ENCODE measurements at places on chromosomes 13 and 19.
A peak's percentile ranks its signal among the peaks of the same experiment; 100 is the strongest.

DNA sequence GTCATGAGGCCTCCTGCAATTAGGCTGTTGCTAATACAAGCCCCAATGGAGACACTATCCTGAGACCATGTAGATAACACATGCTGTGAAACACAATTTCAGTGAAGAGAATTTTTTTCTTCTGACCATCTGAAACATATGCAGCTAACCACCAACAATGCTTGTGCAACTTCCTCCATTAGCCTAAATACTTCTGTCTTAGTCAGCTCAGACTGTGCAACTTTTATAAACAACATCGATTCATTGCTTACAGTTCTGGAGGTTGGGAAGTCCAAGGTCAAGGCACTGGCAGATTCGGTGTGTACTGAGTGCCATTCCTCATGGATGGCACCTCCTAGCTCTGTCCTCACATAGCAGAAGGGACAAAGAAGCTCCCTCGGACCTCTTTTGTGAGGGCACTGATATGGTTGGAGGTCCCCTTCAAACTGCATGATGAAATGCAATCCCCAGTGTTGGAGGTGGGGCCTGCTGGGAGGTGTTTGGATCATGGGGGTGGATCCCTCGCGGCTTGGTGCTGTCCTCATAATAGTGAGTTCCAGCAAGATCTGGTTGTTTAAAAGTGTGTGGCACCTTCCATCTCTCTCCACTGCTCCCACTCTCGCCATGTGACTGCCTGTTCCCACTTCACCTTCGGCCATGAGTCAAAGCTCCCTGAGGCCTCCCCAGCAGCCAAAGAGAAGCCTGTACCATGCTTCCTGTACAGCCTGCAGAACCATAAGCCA lies 27.7 kb downstream of the STK24 start:
- no peak for DNase-seq

DNA sequence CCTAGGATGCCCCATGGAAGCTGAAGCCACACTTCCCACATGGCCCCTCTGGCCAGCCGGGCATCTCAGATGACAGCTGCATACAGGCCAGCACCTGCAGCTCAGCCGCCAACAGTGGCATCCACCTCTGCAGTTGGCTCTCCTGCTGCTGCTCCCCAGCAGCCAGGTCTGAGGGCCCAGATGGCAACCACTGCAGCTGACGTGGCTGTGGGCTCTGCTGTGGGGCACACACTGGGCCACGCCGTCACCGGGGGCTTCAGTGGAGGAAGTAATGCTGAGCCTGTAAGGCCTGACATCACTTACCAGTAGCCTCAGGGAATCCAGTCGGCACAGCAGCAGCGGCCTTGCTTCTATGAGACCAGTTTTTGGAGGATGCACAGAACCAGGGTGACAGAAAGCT lies 45.3 kb upstream of the LSM14A start:
- DNase-seq: no peak

DNA sequence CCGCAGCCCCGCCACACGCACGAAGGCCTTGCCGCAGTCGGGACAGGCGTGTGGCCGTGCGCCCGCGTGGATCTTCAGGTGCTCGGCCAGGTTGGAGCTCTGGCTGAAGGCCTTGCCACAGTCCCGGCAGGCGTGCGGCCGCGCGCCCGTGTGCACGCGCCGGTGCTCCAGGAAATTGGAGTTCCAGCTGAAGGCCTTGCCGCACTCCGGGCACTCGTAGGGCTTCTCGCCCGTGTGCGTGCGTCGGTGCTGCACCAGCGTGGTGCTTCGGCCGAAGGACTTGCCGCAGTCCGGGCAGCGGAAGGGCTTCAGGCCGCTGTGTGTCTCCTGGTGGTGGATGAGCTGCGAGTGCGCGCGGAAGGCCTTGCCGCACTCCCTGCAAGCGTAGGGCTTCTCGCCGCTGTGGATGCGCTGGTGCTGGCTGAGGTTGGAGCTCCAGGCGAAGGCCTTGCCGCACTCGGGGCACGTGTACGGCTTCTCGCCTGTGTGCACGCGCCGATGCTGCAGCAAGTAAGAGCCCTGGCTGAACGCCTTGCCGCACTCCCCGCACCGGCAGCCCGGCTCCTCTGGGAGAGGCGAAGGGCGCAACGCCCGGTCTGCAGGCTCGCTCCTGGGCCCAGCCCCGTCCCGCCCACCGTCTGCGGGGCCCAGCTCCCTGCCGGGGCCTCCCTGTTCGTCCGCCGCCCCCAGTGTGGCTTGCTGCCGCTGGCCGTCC lies 3.6 kb upstream of the A1BG start:
- no peak for DNase-seq

DNA sequence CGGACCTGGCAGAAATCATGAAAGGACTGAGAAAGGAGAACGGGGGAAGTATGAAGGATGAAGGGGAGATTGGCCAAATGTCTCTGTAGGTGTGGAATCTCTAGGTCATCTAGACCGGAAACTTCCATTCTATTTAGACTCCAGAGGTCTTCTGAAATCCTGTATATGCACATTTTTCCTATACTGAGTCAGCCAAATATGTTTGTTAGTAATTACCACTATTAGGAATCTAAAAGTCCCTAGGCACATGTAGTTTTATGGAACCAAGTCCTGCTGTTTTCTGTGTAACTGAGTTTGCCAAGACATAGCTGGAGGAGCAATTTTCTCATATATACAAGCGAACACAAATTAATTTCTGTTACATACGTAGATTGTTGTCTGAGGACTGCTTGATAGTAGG lies 498.1 kb downstream of the GPC5 start:
- DNase-seq: no peak

DNA sequence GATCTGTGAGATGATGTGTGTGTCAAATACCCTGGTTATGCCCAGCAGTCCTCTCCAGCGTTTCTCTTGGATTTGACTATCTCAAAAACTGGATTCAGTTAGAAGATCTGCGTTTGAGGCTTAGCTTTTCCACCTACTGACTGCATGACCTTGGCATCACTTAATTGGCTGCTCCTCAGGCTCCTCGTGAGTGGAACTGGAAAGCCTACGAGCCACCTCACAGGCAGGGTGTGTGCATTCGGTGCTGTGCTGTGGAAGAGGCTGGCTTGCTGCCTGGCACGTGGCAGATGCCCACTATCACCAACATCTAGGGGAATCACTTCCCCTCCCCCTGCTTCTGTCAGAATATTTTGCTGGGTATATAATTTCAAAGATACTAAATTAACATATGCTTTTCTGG lies 25.6 kb downstream of the FLT1 start:
- DNase-seq: no peak

DNA sequence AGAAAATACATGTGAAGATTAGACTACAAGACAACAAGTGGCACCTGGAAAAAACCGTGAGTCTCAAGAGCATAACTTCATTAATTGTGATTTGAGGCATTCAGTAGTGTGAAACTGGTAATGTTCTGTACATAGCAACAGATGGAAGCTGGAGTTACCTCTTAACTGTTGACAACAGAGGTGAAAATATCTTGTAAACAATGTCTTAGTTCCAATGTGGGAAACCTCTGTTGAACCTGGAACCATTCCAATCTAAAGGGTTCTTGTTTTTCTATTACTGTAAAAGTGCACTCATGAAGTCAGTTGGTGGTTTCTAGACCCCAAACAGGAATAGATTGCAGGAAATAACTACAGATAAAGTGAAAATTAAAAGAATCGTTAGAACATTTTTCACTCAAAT lies 728.4 kb downstream of the SLITRK1 start:
- no peak for DNase-seq

DNA sequence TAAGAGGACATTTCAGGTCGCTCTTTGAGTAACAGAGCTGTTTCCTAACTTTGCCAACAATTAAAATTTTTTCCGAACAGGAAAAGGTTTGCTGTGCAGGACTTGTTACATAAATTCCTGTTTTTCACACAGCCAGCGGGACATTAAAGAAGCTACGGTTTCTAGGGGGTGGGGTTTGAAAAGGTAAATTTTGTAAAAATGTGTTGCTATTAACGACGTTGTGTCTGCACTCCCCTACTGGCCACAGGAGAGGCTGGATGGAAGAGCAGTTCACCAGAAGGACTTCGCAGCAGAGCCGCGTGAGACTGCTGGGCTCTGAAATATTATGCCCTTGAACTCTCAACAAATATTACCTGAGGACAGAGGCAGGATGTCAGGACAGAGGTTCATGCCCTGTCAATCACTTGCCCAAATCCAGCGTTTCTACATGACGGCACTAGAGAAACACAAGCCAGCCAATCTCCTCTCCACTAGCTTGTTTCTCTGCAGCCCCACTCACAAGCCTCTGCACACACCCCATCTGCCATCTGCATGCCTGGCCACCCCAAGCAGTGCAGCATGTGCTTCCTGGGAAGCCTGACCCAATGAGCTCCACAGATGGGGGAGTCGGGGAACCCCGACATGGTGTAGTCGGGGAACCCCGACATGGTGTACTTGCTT lies 102.0 kb downstream of the FOXO1 start:
- DNase-seq: no peak

GRCh38 chr19:4051175-4052101 lies 15.3 kb downstream of the ZBTB7A start:
- no peak for DNase-seq

GRCh38 chr19:41753159-41753558 lies 2.2 kb upstream of the CEACAM6 start:
- peak; percentile 71 for DNase-seq

- DNase-seq: no peak
Observed at GRCh38 chr13:60369242-60369641, 27.8 kb upstream of the TDRD3 start.

DNA sequence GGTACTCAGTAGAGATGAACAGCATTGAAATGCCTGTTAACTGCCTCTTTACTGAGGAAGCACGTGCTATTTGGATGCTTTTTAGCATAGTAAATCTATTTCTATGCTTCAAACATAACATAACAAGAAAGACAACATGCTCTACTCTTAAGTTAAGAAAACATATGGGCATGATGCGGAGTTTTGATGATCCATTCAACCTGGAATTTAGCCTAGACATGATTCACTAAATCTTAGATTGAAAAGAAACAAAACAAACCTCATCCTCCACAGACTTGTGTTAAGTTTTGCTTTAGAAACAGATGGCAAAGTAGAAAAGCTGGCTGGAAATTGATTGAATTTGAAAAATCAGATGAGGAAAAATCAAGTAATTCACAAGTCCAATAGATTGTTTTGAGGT lies 593.8 kb downstream of the OLFM4 start:
- no peak for DNase-seq

GRCh38 chr13:46403851-46404732 lies 17.0 kb upstream of the RUBCNL start:
- no peak for DNase-seq

DNA sequence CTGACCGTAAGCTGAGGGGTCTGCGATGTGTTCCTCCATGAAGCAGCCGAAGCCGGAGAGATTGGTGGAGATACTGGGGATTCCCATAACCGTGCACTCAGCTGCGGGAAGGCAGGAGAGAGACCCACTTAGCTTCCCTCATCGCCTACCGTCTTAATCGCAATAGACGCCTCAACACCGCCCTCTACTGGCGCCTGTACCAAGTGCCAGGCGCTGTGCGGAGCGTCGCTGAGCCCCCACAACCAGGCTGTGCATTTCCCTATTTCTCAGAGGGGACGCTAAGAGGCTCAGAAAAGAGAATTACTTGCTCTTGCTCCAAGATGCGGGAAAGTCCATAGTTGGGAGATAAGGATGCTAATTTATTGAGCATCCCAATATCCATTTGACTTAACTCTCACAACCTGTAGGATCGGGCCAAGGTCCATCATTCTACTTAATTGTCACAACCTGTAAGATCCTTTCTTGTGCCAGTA lies 5.8 kb downstream of the FTL start:
- DNase-seq: peak; percentile 78

DNA sequence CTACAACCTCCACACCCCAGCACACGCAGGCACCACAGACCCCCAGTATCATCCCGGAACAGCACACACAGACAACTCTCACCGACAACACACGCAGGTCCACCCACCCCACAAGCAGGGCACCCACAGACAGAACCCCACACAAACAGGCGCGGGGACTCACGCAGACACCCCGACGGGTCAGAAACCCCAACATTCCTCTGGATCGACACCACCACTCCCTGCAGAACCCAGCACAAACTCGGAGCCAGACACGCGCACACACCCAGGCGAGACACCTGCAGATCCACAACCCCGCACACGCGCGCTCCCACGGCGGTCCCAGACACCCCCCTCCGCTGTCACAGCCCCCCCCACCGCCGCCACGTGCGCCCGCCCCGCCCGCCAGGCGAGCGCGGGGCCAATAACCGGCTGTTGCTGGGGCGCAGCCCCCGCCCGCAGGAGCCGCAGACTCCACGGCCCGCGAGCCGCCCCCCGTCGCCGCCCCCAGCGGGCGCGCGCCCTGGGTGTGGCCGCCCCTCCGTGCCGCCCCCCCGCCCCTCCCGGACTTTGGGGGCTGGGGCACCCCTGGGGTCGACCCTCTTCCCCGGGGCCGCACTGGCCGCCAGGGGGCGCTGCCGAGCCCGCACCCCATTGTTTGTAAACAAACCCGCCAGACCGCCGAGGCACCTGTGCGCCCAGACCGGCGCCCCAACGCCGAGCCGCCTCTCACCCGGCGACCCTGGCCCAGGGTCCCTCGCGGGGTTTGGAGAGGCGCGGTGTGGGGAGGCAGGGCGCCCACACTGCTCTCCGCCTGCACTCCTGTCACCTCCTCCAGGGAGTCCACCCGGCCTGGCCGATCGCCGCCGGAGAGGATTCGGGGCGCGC lies 712 bp downstream of the BBC3 start:
- DNase-seq: peak; percentile 79

- peak; percentile 12 for DNase-seq
Observed at GRCh38 chr13:49627831-49628652, at the start of gene ARL11. ARL11 (plus strand) TSS chr13:49628507; CDS start chr13:49630448, 1,941 bp downstream.

DNA sequence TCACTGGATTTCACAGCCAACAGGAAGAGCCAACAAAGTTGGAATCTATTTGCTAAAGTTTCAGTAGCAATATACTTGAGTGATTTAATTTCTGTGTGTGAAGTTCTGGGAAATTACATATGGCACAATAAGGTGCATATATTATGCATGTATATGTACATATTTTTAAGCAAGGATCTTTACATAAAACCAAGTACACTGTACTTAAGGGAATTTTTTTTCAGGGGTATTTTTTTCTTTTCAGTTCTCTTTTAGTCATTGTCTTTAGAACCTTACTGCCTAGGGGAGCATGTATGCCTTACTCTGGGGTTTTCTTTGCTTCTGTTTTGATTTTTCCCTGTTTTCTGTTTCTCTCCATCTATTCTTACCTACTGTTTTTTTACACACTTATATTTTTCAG lies 7.4 kb downstream of the RAP2A start:
- no peak for DNase-seq

Measured in effector CD4-positive, alpha-beta T cell (primary cell).